Activated naive CD8-positive, alpha-beta T cell treated with anti-CD3 and anti-CD28 coated beads, Interleukin-2, amount 50 U/mL, for 16 hours (primary cell): ENCODE measurements at places on chromosomes 6 and 20.

- no peak for DNase-seq
Measured at GRCh38 chr20:51284871-51285270, 257.6 kb downstream of the NFATC2 start.

- no peak for DNase-seq
Measured at GRCh38 chr6:18551228-18551627, 164.1 kb downstream of the RNF144B start.

- no peak for DNase-seq
Measured at GRCh38 chr6:132003516-132004178, 52.5 kb upstream of the CCN2 start.

DNA sequence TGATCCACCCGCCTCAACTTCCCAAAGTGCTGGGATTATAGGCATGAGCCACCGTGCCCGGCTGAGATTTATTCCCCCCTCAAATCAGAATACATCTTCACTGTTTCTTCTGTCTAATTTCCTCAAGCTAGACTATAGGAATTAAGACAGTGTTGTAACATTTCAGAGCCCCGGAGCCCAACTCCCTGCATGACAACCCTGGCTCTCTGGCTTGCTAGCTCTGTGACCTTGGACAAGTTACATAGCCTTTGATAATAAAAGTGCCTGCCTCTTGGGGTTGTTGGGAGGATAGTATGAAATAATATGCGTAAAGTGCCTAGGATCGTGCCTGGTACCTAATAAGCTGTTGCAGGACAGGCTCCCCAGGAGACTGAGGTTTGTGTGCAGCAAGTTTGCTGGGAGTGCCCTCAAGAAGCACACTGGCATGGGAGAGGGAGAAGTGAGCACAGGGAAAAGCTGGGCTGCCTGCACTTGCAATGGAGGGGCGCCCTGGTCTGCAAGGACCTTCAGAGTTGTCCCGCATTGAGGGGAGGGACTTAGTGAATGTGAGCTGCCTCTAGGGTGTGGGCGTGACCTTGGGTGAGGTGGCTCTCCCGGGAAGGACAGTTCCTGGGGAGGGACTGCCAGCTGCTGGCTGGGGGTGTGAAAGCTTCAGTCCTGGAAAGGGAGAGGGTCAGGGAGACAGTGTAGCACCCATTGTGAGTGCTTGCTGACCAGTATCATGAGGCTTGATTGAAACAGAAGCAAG lies 43.4 kb downstream of the TAF8 start:
- DNase-seq, result no peak

DNA sequence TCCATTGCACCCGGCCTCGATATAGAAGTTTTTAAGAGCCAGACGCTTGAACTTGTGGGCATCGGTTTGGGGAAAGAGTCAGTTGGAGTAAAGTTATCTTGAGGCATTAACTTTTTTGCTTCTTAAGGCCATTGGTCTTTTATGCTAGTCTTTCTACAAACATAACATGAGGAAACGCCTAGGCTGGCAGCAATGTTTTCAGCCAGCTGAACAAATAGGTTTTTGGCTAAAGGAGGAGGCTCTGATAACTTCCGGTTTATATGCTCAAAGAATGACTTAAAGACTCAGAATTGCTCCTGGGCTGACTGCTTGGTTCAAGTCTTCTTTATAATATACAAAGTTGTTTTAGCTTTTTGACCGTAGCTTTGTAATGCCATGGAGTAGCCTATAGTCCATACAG lies 46.2 kb downstream of the HLA-C start:
- DNase-seq, result no peak

GRCh38 chr20:37987602-37988290 lies 45.5 kb downstream of the TTI1 start:
- no peak for DNase-seq

- no peak for DNase-seq
Measured at GRCh38 chr6:43833223-43833995, 63.4 kb downstream of the VEGFA start.

- no peak for DNase-seq
Measured at GRCh38 chr20:39066471-39067242, 104.5 kb downstream of the DHX35 start.

DNA sequence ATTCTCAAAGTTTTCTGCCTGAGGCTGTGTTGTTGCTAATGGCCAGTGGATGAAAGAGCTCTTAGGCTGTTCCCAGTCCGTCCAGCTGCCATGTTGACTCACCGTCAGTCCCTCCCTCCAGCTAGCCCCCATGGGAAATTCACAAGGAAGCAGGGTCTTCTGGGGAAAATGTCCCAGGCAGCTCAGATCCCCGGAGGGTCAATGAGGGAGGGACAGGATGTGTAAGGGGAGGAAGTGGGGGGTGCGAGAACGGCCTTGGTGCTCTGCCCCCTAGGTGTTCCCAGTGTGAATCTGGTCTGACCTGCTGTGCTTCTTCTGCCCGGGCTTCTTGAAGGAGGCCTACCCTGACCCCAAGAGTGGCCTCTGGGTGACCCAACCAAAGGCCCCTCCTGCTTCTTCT lies 65.9 kb downstream of the CEBPB start:
- DNase-seq, result no peak

GRCh38 chr6:147060636-147061035 lies 143.6 kb upstream of the STXBP5 start:
- no peak for DNase-seq

DNA sequence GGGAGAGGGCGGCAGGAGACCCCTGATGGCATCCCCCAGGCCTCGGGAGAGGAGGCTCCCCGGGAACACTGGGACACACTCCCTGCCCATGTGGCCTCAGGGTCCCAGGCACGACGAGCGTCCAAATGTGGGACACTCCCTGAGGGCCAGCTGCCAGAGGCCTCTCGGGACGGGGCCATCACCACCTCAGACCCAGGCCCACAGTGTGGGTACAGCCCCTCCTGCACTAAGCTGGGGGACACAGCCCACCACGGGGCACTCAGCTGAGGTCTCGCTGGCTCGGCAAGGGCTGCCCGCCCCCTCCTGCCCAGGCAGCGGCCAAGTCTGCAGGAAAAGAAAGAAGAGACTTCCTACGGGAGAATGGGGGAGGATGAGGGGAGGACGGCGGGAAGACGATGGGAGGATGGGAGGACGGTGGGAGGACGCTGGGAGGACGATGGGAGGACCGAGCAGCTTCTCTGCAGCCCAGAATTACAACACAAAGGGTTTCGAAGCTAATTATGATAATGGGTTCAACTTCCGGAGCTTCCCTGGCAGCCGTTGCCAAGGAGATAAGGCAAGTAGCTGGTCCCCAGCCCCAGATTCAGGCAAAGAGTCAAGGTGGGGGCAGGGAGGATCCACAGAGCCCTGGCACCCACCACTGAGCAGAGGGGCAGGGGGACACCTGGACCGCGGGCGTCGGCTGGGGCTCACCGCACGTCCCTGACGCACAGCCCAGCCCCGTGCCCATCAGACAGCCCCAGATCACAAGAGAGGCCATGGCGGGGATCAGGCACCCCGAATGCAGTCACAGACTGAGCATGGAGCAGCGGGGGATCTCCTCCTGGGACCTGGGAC lies 17.5 kb downstream of the KCNQ2 start:
- DNase-seq, result no peak

DNA sequence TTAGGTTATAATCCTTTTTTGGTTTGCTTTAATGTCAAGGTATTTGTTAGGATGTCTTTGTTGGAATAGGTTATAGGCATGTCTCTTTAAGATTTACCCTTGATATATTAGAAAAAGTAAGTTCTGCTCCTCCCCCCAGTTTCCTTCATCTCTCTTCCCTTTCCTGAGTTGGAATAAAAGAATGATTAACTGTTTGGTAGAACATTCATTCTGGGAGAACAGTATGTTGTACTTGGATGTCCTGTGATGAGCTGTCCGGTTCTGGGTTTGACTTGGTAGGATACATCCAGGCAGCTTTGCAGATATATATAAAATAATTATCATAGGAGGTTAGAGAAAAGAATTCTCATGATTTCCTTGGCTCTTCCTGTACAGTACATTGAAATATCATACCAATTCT lies 199.6 kb upstream of the RREB1 start:
- DNase-seq, result no peak

DNA sequence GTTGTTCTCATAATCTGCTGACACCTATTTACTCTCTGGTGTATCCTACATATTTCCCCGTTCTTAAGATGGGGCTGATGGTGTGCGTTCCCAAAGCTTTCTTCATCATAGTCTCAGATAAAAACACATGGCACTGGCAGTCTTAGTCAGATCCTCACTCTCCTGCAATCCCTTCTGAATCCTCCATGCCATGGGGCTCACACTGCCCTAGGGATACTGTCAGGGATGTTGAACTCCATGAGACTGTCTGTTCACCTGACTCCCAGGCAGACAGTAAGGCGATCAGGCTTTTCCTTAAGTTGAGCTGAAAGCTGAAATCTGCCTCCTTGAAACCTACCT lies 76.0 kb downstream of the SLX4IP start:
- no peak for DNase-seq

DNA sequence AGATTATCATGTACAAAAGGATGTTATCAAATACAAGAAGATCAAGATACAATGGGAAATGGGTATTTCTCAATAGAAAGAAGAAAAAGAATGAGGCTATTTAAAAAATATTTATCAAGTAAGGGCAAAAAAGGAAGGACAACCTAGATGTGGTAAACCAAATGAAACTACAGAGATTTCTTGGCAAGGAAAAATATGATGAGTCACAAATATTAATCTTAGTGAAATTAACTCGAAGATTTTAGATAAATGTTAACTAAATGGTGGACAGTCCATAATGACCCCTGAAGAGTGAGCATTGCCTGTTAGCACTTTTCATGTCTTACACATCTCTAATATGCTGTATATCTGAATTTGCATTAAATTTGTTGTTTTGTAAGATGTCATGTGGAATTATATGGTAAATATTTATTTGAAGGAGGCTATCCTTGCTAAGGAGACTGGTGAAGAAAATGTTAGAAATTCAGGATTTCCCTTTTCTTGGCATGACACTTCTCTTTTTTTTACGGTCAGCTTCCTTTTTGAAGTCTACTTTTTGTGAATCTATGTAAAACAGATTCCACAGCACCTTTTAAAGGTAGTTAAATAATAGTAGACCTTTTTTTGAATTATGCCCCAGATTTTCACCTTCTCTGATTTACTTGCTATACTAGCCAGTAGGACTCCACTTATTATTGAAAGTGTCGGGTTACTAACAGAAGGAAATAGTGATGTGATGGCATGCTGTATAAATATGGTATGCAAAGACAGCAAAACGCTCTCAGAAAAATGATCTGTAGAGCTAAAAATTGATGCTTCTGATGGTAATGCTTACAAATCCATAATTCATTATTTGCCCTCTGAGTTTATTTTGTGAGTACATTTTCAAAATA lies 120.5 kb downstream of the HIVEP1 start:
- DNase-seq, result no peak

- no peak for DNase-seq
Measured at GRCh38 chr6:164926686-164927085, 382.7 kb downstream of the C6orf118 start.

GRCh38 chr6:5626727-5627426 lies 365.6 kb downstream of the FARS2 start:
- no peak for DNase-seq

DNA sequence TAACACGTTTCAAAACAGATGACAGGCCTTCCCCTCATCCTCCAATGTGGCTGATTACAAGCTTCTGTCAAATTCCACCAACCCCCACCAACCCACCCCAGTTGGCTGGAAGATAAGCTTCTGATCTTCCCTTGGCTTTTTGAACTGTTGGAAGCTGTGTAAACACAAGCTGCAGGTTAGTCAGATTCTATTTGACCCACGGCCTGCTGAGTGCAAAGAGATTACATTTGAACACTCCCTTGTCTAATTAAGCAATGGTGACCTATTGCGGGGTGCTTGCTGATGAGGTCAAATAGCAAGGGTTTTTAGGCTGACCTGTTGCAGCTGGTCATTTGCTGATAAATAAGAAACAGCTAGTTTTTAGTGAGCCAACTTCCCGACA lies 379.7 kb downstream of the BMP2 start:
- DNase-seq, result no peak

- no peak for DNase-seq
Measured at GRCh38 chr20:51586005-51586440, 43.5 kb upstream of the NFATC2 start.

DNA sequence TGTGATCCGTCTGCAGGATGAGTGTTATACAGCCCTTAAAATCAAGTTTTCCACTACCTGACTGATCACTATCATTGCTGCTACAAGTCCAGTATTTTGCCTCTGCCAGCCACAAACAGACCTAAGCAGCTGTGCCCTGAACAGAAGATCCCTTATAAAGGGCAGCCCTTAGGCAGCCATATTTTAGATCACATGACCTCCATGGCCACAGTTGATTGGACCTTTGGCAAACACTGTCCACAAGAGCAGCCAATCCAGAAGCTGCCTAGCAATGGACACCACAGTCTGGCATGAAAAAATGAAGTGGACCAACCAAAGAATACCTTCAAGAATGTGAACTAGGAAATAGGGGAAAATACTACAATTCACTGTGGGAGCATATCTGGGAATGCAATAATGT lies 50.8 kb downstream of the MC3R start:
- DNase-seq, result no peak

GRCh38 chr6:91276315-91276714 lies 689.4 kb upstream of the MAP3K7 start:
- no peak for DNase-seq

GRCh38 chr6:89842228-89842627 lies 12.5 kb downstream of the CASP8AP2 start:
- no peak for DNase-seq

DNA sequence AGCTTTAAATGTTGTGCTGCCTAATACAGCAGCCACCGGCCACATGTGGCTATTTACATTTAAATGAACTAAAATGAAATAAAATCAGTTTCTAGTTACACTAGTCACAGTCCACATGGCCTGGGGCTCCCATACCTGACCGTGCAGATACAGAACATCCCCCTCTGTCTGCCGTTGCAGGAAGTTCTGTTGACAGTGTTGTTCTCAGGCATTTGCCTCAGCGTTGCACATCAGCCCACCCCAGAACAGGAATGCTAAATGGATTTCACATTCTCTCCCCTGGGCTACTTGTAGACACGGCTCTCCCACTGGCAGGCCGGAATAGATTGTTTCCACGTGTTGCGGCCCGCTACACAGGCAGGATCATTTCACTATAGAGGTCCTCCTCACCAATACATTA lies 26.3 kb downstream of the JAG1 start:
- no peak for DNase-seq

DNA sequence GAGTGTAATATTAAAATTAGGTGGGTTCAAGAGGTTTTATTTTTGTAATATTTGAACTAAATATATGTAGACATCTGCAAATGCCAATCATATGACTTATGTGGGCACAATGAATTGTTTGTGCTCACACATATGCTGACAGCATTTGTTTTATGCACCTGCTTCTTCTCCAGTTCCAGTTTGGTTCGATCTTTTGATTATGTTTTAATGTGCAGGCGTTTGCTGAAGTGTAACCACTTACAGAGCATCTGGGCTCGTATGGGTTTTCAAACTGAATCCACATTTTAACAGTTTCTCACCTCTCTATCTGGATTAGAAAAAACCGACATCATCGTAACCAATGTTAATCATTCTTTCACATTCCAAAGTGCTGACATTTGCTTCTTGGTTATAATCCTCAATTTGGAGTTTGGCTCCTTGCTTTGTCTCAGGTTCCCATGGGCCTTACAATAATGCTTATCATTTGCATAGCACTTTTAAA lies 129.1 kb upstream of the SPACA1 start:
- DNase-seq, result no peak

- DNase-seq, result no peak
Measured at GRCh38 chr6:65948062-65948461, 241.0 kb upstream of the EYS start.
